SJSA1 (cell line): ENCODE measurements at places on chromosomes 12 and 14. TPM values are rescaled to one million over a fixed set of nuclear protein-coding genes. Genes with fewer than 3 reads are reported as not detected.

The TDP1 gene
- 36.4 and 58.5 TPM in 2 replicates for total RNA-seq

GRCh38 chr12:123502163-123502704, 31.3 kb downstream of the RILPL1 start:
- no peaks in the 10 kb centered on the region for H3K4me1 ChIP-seq
- no peak for DNase-seq
- H3K27ac ChIP-seq = no peak overlapping the region
- no peak overlapping the region for H3K4me3 ChIP-seq
- no peaks in the 10 kb centered on the region for H3K27me3 ChIP-seq

DNA sequence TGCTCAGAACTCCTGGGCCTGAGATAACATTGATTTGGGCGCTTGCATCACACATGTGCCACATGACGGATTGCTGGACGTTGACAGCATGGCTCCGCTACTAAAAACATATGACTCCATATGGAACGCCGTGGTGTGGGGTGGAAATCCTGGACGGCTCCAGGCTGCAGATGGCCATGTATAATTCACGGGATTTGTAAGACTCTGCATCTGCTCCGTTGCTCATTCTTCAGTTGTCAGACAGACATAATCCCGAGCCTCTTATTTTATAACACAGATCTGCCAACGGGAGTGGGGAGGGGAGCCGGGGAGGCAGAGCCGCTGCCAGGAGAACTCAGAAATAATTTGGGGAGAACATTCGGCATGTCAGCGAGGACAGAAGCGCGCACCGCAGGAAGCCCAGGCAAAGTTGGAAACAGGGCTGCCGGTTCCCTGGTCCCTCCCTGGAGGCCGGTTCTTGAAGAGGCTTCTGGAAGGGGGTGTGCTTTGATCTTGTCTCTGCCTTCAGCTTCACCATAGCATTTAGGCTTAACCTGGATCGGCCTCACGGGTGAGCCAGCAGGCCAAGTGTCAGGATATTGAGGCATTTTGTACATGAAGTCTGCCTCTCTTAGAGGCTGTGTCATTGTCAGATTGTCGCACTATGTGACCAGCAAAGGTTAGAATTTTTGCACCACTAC, 45.8 kb upstream of the MYL2 start:
- H3K4me1 ChIP-seq = no peaks in the 10 kb centered on the region
- H3K27ac ChIP-seq = no peak overlapping the region
- no peak for DNase-seq
- H3K27me3 ChIP-seq = peaks cover 28% of the 10 kb centered on the region
- no peak overlapping the region for H3K4me3 ChIP-seq

GRCh38 chr14:102507081-102507856, 2.3 kb downstream of the ANKRD9 start:
- no peak overlapping the region for H3K4me3 ChIP-seq
- H3K27ac ChIP-seq = no peak overlapping the region
- H3K27me3 ChIP-seq = no peaks in the 10 kb centered on the region
- DNase-seq = no peak
- peaks cover 15% of the 10 kb centered on the region for H3K36me3 ChIP-seq
- peaks cover 15% of the 10 kb centered on the region for H3K4me1 ChIP-seq

DNA sequence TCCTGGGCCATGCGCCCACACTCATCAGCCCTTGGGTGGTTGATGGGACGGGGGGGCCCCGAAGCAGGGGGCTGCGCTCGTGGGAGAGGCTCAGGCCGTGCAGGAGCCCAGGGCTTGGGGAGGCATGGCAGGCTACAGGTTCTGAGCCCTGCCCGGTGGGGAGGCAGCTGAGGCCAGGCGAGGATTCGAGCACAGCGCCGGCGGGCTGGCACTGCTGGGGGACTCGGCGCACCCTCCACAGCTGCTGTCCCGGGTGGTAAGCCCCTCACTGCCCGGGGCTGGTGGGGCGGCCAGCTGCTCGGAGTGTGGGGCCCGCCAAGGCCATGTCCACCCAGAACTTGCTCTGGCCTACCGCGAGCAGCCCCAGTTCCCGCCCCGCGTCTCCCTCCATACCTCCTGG, 295.8 kb upstream of the SEL1L start:
- no peak overlapping the region for H3K27ac ChIP-seq
- no peak overlapping the region for H3K4me3 ChIP-seq
- no peak for DNase-seq
- no peaks in the 10 kb centered on the region for H3K36me3 ChIP-seq
- no peaks in the 10 kb centered on the region for H3K27me3 ChIP-seq

The OR4E2 gene
- total RNA-seq = not detected in 2 replicates

The IL22 gene
- not detected in 2 replicates for total RNA-seq

DNA sequence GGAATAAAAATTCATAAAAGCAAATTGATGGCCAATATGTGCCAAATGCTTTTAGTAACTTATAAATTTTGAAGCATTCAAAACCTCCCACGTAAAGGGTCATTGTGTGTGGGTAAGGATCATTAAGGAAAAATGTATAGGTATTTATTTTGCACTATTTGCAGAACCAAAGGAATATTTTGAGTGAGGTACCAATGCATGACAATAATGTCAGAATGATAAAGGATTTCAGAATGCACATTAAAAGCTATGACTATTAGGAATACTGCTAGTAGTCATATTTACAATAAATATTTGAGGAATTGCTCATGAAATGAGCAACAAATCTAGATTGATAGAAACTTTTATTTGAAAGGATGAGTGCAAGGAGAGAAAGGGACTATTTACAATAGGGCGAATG, 932.8 kb downstream of the SLC6A15 start:
- H3K27ac ChIP-seq = no peak overlapping the region
- no peaks in the 10 kb centered on the region for H3K36me3 ChIP-seq
- no peak overlapping the region for H3K4me3 ChIP-seq
- no peaks in the 10 kb centered on the region for H3K4me1 ChIP-seq
- H3K27me3 ChIP-seq = no peaks in the 10 kb centered on the region

- H3K4me1 ChIP-seq = no peaks in the 10 kb centered on the region
- H3K27ac ChIP-seq = no peak overlapping the region
- DNase-seq = no peak
- no peaks in the 10 kb centered on the region for H3K27me3 ChIP-seq
- H3K36me3 ChIP-seq = no peaks in the 10 kb centered on the region
Measured at GRCh38 chr12:15212930-15213329, 8.3 kb downstream of the RERG start.

DNA sequence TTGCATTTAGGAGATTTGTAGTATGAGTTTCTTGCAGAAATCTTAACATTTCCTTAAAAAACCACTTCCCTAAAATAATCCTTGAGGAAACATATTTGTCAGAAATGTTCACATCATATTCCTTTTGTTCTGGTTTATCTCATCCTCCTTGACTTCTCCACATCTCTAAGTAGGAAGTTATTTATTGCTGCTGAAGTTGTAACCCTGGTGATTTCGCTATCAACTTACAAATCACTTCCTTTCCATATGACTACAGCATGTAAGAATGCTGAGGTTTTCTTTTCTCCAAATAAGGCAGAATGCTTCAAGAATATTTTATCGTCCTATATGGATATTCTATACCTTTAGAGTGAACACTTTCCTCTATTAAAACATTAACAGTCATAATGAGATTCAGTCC, 751.7 kb downstream of the NRXN3 start:
- H3K27ac ChIP-seq = no peak overlapping the region
- H3K27me3 ChIP-seq = no peaks in the 10 kb centered on the region

- no peak overlapping the region for H3K27ac ChIP-seq
- peak overlapping the region; percentile 37 for H3K4me3 ChIP-seq
- H3K27me3 ChIP-seq = peaks cover 4% of the 10 kb centered on the region
- no peaks in the 10 kb centered on the region for H3K36me3 ChIP-seq
Measured at GRCh38 chr14:91252871-91253794, 8.6 kb upstream of the GPR68 start.

- no peaks in the 10 kb centered on the region for H3K27me3 ChIP-seq
- no peak overlapping the region for H3K4me3 ChIP-seq
- DNase-seq = no peak
Measured at GRCh38 chr14:28382444-28383190, 384.0 kb upstream of the FOXG1 start.

DNA sequence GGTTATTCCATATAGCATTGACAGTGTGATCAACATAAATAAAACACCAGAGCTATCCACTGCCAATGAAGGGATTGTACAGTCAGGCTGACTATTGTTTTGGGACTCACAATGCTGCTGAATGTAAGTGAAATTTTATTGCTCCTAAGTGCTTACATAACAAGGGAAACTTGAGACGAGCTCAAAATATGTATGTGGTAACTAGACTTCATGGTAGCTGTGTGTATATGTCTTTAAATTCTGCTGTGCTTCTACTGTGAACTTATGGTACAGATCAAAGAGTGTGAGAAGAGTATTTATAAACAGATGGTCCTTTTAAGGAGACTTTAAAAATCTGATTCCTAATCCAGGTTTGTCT, 6.9 kb downstream of the FLRT2 start:
- no peaks in the 10 kb centered on the region for H3K27me3 ChIP-seq
- DNase-seq = no peak
- H3K4me3 ChIP-seq = no peak overlapping the region
- H3K36me3 ChIP-seq = peaks cover 20% of the 10 kb centered on the region
- no peak overlapping the region for H3K27ac ChIP-seq
- peaks cover 37% of the 10 kb centered on the region for H3K4me1 ChIP-seq

The PRICKLE1 gene
- total RNA-seq = 3.3 and 8.1 TPM in 2 replicates
